Germinal center (tissue), 1 donor: ENCODE measurements at places on chromosomes 4 and X.

DNA sequence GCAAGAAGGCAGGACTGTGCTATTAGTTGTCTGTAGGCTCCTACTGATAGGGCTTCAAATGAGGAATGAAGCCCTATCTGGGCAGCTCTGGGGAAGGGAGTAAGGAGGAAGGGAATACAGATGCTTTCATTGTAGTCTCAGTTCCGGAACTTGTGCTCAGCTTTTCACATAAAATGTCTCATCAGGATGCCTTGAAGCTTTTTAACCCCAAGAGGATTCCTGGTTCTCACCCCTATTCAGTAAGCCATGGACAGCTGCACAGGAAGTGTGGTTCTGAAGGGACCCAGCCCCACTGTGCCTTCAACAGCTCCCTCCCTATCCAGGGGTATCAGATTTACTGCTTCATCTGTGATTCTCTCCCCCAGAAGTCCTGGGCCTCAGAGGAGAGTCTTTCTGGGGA lies 5.0 kb downstream of the ARMCX5 start:
- no peak for DNase-seq

- DNase-seq = no peak
These were observed 63.1 kb downstream of the RTL3 start for GRCh38 chrX:78595901-78596502.

- no peak for DNase-seq
These were observed at the start of gene AR for GRCh38 chrX:67543818-67544217. Gene AR (plus strand): TSS chrX:67544021. CDS start chrX:67545147, 1,126 bp downstream.

GRCh38 chr4:45064741-45065140 lies 338.4 kb upstream of the GNPDA2 start:
- no peak for DNase-seq

GRCh38 chr4:87669373-87669772 lies 19.3 kb downstream of the DMP1 start:
- DNase-seq = no peak

DNA sequence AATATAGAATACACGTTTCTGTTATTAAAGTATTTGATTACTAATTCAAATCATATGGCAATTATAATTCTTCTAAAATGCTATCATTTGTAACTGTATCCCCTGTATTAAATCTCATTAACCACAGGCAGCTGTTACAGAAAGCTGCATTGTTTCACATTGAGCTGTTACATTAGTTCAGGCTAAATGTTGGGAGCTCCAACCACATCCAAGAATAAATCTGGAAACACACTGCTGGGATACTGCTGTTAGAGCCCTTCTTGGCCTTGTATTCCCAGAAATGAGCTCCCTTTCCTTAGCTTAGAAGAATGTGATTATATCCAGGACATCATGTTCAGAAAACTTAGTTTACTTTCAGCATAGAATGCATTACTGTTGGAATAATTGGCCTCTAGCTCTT lies 48.2 kb downstream of the GUCY1B1 start:
- no peak for DNase-seq

DNA sequence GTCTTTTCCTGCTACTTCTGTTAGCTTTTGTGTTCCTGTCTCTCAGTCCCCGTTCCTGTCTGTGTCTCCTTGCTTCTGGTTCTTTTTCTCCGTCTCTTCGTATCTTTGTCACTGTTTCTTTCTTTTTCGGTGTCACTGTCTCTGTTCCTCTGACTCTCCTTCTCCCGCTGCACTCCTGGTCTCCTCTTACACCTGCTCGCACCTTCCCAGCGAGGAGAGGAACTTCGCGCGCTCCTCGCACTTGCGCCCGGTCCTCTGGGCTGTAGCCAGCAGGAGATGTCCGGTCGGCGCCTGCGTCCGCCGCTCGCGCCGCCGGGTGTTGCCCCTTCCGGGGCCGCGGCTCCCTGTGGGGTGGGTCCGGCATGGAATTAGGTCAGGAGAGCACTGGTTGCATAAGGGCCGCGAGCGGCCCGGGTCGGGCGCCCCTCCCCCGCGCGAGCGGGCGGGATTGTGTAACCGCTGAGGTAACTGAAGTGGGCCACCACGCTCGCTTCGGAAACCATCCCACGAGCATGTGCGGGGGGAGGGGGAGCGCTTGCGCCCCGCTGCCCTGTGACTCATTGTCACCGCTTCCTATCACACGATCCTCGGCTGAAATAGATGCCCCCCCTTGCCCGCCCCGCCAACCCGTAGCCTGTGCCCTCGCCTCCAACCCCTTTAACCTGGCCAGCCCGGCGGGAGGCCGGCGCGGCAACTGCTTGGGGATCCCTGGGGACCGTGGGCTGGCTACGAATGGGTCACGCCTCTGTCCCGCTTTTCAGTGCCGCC lies 1.6 kb downstream of the LONRF3 start:
- DNase-seq = peak; percentile 8

- DNase-seq = no peak
These were observed 13.8 kb downstream of the MAD2L1 start for GRCh38 chr4:120052856-120053255.

DNA sequence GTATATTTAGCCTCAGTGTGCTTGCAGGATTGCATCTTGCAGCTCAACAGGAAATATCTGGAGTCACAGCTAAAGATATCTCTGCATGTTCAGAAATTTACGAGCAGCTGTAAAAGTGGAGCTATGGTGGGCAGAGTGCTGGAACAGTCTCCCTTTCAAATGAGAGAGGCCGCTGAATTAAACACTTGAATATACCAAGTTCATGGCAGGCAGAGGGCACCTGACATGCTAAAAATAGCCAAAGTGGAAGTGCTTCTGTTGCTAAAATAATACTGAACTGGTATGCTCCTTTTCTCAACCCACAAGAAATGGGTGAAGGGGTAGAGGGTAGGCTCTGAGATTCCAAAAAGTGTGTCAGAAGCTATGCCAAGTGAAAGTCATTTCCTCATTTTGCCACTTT lies 98.1 kb downstream of the MGST2 start:
- peak; percentile 30 for DNase-seq

GRCh38 chr4:68369142-68369805 lies 19.4 kb upstream of the YTHDC1 start:
- DNase-seq = no peak

DNA sequence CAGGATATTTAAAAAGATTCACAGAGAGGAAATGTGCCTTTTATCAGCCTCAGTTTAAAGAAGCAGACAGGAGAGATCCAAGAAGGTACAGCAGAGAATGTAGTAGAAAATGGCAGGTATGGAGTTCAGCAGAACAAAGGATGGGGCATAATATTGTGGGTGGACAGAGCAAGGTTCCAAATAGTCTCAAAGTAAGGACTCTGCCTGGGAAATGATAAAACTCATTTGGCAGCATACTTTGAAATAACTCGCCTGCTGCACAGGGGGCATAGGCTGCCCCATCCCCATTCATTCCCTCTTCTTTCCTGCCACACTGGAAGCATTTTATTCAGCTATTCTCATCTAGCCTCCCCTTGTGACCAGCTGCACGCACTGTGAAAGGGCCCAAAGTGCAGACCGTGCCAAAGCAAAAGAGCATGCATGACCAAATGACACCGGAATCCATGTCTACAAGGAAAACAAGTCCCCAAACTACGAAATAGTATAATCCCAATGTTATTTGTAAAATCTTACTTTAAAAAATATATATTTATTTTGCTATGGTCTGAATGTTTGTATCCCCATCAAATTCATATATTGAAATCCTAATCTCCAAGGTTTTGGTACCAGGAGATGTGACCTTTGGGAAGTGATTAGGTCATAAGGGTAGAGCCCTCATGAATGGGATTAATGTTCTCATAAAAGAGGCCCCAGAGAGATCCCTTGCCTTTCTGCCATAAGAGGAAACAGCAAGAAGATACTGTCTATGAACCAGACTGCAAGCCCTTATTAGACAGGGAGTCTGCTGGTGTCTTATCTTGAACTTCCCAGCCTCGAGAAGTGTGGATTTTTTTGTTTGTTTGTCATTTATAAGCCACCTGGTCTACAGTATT lies 77.4 kb upstream of the PRSS48 start:
- no peak for DNase-seq

GRCh38 chr4:152707632-152708031 lies 27.8 kb upstream of the TMEM154 start:
- no peak for DNase-seq

DNA sequence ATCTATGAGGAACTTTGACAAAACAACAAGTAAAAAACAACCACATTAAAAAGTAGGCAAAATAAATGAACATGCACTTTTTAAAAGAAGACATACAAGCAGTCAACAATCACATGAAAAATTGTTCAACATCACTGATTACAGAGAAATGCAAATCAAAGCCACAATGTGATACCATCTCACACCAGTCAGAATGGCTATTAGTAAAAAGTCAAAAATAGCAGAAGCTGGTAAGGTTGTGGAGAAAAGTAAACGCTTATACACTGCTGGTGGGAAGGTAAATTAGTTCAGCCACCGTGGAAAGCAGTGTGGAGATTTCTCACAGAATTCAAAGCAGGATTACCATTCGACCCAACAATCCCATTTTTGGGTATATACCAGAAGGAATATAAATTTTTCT lies 17.0 kb upstream of the LNX1 start:
- DNase-seq = no peak

DNA sequence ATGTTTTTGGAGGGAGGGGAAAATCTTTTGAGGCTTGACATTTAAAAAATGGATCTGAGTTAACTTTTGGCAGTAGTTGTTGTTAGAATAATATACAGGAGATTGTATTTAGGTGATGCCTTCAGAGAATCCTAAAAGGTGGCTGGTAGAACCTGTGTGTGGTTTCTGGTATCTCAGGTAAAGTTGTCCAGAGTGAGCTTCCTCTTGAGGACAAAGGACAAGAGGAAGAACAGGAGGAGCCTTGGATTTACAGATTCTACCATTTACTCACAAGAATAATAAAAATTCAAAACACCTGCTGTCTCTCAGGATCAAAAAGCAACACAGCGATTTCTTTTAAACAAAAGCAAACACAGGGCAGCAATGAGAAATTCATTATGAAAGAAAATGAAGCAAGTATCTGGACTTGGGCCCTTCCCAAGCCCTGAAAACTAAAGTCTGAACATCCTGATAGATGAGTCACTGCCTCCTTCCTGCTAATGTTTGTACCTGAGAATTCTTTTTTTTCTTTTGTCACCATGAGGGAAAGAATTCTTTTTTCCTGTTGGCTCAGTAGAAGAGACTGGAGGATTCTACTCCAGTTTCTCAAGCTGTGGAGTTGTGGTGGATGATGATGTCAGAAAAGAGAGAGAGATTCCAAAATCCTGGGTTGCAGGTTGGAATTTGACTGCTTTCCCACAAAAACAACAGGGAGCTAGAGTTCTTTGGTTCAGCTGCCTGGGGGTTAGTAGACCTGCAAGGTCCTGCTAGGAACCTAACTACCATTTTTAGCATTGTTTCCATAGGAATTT lies 31.5 kb upstream of the RAPGEF2 start:
- DNase-seq = no peak

- no peak for DNase-seq
These were observed 20.1 kb downstream of the HPRT1 start for GRCh38 chrX:134480061-134480460.

GRCh38 chr4:137711502-137711901 lies 179.2 kb upstream of the PCDH18 start:
- no peak for DNase-seq

- no peak for DNase-seq
These were observed 4.3 kb downstream of the GABRQ start for GRCh38 chrX:152641996-152642395.

DNA sequence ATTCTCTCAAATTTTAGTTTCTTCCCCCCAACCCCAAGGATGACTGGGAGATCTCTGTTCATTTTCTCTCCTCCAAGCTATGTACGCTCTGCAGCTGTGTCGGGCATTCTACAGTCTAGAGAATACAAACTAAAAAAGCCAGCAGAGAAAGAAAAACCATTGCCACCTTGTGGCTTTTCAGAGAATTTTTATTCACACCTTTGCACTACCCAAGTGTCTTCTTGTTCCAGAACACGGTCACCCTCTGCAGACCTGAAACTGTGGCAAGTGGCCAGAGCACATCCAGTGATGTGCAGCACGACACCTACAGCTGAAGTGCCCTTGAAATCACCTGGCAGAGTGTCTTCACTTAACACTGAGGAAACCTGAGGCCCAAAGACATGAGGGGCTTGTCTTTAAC lies 68.6 kb downstream of the CHST7 start:
- no peak for DNase-seq

DNA sequence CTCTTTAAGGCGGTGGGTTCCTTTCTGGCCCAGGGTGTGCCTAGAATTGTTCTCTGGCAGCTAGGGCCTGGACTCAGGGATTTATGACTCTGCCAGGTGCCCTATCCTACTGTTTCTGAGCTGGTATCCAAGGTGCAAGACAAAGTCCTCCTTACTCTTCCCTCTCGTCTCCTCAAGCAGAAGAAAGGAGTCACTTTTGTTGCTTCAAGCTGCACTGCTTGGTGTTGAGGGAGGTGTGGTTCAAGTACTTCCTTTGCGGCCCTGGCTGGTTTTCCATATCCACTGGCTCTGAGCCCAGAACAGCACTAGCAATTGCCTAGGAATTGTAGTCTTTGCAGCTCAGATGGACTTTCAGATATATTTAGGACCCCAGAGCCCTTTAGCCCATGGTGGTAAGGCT lies 39.3 kb downstream of the RTL3 start:
- DNase-seq = no peak

DNA sequence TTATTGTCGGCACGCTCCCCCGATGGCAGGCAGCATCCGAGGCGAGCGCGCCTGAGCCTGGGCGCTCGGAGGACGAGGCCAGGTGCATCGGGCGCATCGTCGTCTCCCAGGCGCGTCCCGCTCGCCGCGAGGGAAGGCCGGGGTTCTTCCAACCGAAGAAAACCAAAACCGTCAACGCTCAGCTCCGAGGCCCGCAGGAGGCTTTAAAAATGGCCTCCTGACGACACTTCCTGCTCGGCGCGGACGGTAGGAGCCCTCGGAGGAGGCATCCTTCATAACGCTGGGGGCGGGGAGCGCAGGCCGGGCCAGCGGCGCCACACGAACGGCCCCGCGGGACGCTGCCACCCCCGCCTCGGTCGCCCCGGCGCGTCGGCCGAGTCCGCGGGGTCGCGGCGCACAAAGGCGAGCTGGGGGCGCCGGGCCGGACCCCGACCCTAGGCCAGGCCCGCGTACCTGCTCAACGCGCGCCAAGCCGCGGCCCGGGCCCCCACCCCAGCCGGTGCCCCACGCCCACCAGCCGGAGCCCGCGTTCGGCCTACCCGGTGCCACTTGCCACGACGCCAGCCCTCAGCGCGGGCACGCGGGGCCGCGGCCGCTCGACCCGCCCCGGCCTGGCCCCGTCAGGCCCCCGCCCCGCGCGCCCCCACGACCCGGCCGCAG lies 501 bp downstream of the ZNF518B start:
- peak; percentile 61 for DNase-seq

- DNase-seq = no peak
These were observed 905.1 kb upstream of the SLIT2 start for GRCh38 chr4:19346636-19347035.

DNA sequence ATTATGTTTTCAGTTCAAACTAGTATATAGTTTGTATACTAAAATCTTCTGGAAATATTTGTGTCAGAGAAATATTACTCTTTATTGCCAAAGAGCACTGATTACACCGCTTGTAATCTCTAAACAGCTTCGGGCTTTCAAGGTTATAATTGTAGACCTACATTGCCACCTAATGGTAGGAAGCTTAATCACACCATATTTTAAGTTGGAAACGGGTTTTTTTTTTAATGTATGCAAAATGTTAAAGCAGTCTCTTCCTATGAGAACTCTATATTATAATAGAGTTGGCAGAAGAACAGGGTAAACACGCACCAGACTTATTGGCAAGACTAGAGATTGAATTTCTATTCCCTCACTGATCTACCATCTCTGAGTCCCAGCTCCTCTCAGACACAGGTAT lies 19.5 kb upstream of the NFXL1 start:
- DNase-seq = peak; percentile 34

- DNase-seq = no peak
These were observed 237.8 kb downstream of the NDST4 start for GRCh38 chr4:114875630-114876029.
